ENCODE measurements at places on chromosomes 2 and 18. TPM values are rescaled to one million over a fixed set of nuclear protein-coding genes. Genes with fewer than 3 reads are reported as not detected.

GRCh38 chr18:50027996-50028395 is 167.0 kb downstream of the MYO5B start:
- no peak for DNase-seq

DNA sequence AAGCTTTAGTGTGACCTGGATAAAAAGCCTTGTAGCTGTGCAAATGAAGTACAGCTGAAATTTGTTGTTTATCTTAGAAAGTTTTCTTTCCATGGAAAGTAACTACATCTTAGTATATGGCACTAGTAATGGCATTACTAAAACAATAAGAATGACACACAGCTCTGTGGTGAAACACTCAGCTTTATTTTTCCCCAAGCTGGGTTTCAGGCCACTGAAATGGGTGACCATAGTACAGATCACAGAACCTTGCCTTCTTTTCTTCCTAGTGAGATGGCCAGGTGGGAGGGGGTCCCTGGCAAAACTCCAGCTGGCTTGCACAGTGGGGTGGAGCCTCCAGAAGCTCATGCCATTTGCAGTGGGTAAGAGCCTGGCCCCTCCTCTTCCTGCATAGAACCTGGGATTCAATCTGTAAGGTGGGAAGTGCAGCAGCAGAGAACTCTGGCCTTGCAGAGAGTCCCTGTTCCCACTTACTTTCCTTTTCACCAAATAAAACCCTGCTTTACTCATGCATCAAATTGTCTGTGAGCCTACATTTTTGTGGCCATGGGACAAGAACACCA is 17.6 kb upstream of the GRP start:
- DNase-seq = no peak

- DNase-seq = peak; percentile 25
Observed at GRCh38 chr2:28325567-28326468, 66.8 kb upstream of the FOSL2 start.

DNA sequence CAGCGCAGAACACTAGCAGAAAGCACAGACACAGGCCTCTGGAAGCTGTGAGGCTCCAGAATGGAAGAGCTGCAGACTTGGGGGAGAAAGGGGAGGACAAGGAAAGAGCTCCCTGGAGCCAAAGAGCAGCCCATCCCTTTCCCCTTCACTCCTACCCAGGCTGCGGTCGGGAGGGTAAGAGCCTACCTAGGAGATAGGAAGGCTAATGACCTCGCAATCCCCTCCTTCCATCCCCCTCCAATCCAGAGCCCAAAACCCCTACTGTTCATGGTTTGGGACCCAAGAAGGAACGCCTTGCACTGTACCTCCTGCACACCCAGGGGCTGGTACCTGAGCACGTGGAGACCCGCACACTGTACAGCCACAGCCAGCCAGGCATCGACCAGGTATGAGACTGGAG is 39.8 kb downstream of the LMAN2L start:
- DNase-seq = no peak

DNA sequence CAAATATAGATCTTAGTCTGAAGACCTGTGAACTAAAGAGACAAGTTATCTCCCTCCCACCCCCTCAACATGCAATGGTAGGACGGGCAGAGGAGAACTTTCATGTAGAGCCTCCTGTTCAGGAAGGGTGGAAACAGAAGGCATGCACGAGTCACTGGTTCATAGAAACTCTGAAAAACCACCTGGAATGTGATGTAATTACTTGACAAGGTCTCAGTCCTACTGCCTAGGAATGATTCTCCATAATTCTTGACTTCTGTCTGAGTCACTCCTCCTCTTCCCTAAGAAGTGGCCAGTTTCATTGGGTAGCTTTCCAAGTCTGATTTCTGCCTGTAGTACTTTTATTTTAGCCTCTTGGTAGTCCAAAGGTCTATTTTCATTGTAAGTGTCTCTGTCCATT is 277.3 kb downstream of the PTPRM start:
- DNase-seq = no peak

GRCh38 chr18:71583252-71583651 is 960.9 kb downstream of the CBLN2 start:
- DNase-seq = no peak

GRCh38 chr18:6816154-6816553 is 86.6 kb downstream of the ARHGAP28 start:
- no peak for DNase-seq

The APOB gene
- total RNA-seq = 1.1 TPM

The TBR1 gene
- total RNA-seq = not detected

The TMEM247 gene
- not detected for total RNA-seq

The HAT1 gene
- 65.2 TPM for total RNA-seq

The UGT1A5 gene
- not detected for total RNA-seq

The GALNT14 gene
- 5.6 TPM for total RNA-seq

The SP9 gene
- total RNA-seq = not detected
